ENCODE measurements at places on chromosomes 2 and 18.

GRCh38 chr2:68658266-68658665, 14.9 kb downstream of the PROKR1 start:
- DNase-seq, result no peak

DNA sequence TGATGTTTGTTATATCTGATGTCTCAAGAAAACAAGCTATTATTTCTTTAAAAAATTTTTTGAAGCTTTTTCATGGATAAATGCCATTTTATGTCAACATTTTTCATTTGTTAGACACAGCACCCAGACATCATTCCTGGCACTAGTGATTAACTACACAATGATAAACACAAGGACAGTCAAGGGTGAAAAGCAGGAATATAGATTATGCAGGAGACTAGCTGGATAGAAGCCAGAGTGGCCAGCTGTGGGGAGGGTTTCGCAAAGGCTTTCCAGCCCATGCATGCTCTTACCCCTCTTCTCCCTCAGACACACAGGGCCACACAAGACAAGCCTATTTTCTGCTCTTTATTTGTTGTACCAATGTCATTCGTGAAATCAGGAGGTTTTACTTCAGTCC, 127.1 kb upstream of the TTC39C start:
- no peak for DNase-seq

DNA sequence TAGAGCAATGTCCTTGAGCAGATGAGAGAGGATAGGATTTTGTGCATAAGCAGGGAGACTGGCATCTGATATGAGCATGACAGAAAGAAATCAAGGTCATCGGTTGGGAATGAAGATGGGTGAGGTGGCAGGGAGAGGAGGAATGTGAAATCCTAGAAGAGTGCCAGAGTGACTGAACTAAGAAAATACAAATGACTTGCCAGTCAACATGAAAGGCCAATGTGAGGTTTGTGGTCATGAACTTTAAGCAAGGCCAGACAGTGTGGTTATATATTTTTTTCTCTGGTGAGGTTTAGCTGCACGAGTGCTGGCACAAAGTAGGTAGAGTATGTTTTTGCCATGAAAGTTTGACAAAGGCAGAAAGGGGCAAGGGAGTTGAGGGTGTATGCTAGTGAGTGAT, 21.2 kb downstream of the QPCT start:
- no peak for DNase-seq

DNA sequence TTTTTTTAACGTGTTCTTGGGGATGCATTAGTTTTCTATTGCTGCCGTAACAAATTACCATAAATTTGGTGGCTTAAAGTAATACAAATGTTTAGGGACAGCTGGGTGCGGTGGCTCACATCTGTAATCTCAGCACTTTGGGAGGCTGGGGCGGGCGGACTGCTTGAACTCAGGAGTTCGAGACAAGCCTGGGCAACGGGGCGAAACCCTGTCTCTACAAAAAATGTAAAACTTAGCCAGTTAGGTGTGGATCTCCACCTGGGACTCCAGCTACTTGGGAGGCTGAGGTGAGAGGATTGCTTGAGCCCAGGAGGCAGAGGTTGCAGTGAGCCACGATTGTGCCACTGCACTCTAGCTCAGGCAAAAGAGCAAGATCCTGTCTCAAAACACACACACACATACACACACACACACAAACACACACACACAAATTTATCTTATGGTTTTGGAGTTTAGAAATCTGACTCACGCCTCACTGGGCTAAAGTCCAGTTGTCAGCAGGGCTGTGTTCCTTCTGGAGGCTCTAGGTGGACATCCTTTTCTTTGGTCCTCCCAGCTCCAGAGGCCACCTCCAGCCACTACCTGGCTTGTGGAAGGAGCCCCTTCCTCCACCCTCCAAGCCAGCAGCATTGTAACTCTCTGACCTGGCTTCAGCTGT, 76.1 kb downstream of the SEPTIN10 start:
- DNase-seq, result no peak

GRCh38 chr2:182593394-182593975, 122.6 kb upstream of the DNAJC10 start:
- DNase-seq, result no peak

GRCh38 chr2:207996848-207997247, 28.5 kb downstream of the PLEKHM3 start:
- DNase-seq, result no peak

Data from NCI-H526 treated with DMSO at 0.1 percent for 48 hours (cell line).